Large intestine (tissue), 12 donors: ENCODE measurements at places on chromosomes 16 and 17. TPM values are rescaled to one million over a fixed set of nuclear protein-coding genes. Genes with fewer than 3 reads are reported as not detected.

Gene LLGL2
- 149 TPM for polyA plus RNA-seq

Gene EPOP
- 0.57 TPM for polyA plus RNA-seq

Gene TBC1D3H
- polyA plus RNA-seq, result not detected

Gene PTX4
- polyA plus RNA-seq, result 0.19 TPM

Gene CDK5R1
- polyA plus RNA-seq, result 3.6 TPM

Gene LIG3
- polyA plus RNA-seq, result 24.8 TPM

Gene AGRP
- polyA plus RNA-seq, result 0.13 TPM

Gene AURKB
- polyA plus RNA-seq, result 22.6 TPM

Gene PRAC2
- polyA plus RNA-seq, result not detected

- peak; percentile 43 for DNase-seq
Measured at GRCh38 chr17:33674685-33675084, 381.6 kb upstream of the ASIC2 start.

DNA sequence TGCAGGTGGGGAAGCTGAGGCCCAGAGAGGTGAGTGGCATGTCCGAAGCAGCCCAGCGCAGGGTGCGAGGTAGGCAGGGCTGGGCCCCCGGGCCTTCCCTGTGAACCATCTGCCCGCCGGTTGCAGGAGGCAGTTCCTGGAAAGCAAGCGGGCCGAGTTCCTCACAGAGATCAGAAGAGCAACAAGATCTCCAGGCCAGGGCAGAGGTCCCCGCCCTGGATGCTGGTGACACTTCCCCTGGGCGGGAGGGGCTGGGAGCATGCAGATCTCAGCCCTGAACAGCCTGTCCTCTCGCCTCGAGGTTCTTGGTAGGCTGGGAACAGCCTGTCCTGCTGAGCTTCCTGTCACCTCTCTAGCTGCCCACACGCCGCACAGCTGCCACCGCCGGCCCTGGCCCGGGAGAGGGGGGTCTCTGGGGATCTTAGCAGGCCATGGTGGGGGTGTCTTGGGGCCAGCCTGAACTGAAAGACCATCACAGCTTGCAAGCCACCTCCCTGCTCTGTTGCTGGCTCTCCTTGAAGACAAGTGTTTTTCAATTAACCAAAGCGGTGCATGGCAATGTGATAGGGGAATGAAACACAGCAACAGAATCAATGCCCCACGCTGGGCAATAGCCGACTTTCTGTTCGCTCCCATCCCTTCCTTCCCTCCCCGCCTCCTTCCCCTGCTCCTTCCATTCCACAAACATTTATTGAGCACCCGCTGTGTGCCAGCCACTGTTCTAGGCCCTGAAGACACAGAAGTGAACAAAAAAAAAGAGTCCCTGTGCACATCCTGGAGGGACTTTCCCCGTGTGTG is 31.7 kb downstream of the SOCS1 start:
- DNase-seq, result no peak

DNA sequence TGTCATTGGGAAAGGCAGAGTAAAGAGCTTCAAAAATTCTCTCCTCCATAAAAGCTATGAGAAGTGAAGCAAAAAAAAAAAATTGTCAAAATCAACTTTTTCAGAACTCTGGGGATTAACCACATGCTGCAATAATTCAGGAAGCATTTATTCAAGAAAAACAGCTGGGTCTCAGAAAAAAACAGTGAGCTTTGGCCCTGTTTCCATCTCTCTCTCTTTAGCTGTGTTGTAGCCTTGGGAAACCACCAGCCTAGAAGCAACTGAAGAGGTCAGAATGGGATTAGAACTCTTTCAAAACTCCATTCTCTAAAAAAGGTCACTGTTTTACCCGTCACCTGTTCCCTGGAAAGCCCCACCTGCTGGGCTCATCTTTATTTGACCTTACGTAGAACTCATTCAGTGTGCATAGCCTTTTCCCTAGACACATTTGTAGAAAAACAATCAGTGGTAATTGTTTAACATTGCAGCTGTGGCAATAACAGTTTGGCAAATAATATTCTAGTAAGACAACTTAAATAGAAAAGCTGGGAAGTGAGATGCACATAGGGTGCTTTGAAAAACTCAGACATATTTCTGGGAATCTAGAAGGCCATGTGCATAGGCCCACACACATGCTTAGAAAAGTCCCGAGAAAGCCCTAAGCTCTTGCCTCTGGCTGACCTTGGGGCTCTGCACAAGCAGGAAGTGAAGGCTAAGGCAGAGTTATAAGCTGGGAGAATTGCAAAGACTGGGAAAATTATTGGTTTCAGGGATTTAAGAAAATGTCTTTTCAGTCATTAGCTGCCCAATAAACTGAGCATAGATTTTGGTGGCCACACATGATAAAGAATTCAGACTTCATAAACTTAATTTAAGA is 18.0 kb downstream of the SLC5A11 start:
- DNase-seq, result no peak

DNA sequence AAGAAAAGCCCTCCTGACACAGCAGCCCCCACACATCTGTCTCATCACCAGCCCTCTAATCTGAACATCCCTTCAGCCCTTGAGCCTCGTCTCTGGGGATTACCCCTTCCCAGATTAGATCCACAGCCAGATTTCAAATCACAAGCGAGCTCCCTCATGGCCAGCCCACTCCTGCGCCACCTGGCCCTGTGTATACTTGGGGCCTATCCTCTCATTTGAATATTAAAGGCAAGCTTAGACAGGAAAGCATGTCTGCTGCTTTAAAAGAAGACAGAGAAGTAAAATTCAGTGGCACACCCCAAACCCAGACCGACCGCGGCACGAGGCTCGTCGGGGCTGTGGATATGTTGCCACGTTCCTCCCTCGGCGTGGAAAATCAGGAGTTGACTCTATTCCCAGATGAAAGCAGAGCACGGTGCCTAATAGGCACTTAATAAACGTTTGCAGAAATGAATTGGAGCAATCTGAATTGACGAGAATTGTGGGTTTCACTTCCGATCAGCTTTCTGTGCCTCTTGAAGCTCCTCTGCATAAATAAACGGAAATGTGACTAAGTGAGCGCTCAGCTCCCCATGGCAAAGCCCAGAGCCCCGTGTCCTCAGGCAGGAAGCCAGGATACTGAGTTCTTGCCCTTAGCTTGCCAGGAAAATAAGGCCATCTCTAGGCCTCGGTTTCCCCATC is 108.0 kb downstream of the CCDC182 start:
- no peak for DNase-seq

DNA sequence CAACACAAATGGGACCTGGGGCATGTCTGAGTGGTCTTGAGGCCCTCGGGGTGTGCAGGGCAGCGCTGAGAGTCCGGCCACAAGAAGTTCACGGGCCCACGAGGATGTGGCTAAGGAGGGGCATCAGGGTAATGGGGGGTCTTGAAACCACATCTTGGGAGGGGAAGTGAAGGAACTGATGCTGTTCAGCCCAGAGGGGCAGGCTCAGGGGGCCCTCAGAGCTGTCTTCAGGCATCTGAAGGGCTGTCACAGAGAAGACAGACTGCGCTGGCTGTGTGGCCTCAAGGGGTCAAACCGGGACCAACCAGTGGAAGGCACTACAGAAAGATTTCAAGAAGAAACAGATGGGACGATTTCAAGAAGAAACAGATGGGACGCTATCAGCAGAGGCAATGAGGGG is 45.1 kb downstream of the ZNF423 start:
- DNase-seq, result no peak

GRCh38 chr17:31495022-31495885 is 103.8 kb downstream of the RAB11FIP4 start:
- no peak for DNase-seq

GRCh38 chr17:16001226-16001897 is 1.7 kb downstream of the TTC19 start:
- DNase-seq, result no peak

DNA sequence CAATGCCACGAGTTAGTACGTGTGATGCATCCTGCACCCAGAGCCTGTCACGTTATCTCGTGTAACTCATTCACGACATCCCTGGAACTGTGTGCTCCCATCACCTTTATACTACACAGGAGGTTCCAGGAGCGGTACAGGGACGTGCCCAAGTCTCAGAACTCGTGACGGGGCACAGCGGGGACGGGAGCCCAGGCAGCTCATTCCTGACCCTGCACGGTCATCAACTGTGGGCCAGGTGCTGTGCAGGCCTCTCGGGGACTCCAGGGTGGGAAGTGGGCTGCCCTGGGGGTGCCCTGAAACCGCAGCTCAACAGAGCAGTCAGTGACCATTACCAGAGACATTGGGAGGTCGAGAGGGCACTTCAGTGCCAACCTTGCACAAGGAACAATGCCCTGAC is 11.1 kb upstream of the KIF19 start:
- DNase-seq, result no peak

DNA sequence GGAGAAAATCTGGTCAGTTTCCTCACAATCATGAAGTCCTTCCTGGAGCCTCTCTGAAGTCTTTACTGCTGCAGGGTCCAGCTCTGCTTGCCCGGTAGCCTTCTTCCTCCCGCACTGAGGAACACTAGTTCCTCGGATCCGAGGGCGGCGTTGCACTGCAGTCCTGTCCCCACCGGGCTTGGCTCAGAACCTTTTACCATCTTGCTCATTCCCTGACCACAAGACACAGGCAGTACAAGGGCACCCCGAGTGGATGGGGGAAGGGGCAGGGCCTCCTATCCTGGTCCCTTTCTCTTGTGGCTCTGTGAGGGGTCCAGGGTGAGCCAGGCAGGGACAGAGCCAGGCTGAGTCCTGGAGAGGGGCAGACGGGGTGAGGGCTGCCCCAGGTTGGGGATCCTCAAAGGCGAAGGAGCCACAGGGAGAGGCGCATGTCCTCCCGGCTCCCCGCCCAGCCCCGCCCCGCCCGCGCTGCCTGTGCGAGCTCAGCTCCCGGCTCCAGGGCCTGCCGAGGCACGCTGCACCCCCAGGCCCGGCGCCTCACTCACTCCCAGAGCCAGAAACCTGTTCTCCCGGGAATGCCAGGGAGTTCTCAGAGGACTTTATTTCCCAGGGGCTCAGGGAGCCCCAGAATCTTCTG is 1.5 kb downstream of the FOXN1 start:
- DNase-seq, result no peak

- DNase-seq, result no peak
Measured at GRCh38 chr16:55184052-55184451, 140.0 kb upstream of the IRX6 start.

GRCh38 chr16:89197633-89198416 is 2.5 kb downstream of the SLC22A31 start:
- no peak for DNase-seq

DNA sequence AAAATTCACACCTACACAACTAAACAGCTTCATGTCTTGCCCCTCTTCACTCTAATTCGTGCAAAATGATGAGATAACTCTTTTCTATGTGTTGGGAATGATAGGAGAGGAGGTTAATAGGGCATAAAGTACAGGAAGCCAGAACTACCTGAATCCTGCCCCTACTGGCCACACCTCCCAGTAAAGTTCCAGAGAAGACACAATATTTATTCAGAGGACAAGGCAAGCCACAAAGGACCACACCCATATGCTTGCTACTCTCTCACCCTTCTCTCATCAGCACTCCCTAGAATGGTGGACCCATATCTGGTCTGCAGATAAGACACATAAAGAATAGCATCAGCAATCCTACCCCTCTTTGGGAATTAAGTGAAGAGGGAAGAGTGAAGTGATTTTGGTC is 74.6 kb downstream of the ZNF18 start:
- no peak for DNase-seq

DNA sequence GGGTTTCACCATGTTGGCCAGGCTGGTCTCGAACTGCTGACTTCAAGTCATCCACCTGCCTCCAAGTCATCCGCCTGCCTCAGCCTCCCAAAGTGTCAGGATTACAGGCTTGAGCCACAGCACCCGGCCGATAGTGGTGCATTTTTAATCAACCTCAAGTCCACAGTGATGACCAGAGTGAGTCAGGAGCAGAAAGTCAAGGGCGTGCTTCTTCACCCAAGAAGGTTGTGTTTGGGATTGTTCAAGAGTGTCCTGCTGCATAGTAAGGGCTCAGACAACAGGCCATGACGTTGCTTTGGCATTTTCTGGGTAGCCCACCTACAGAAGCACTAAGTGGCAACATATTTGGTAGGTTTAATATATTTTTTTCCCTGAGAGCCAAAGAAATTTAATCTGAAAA is 108.3 kb upstream of the FAM20A start:
- no peak for DNase-seq

DNA sequence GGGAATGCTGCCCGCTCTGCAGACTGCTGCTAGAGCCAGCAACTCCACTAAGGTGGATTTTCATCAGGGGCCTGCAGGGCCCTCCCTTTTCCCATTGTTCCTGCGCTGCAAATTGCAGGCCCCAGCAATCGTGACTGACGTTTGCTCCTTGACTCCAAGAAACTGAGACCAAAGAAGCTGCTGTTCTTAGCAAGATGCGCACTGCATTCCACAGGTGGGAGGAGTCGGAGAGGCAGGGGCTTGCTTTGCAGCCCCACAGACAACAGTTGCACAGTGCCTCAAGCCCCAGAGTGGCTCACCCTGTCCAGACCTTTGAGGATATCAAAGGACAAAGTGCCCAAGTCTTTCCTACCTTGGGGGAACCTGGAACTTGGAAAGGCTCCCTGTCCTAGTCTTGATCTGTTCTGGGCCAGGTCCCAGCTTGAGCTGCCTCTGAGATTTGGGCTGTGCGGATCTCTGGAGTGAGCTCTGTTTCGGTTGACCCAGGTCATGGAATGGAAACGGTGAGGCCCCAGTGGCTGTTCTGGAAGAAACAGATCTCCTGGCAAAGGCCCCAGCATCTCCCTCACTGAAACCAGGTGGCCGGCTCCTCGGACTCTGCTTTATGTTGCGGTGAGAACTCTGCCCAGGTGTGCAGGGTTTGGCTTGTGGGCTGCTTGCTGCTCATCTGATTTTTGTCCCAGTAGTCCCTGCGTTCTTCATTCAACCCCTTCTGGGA is 24.9 kb downstream of the PLCD3 start:
- no peak for DNase-seq

GRCh38 chr17:76593384-76593826 is 7.7 kb upstream of the ST6GALNAC2 start:
- no peak for DNase-seq

DNA sequence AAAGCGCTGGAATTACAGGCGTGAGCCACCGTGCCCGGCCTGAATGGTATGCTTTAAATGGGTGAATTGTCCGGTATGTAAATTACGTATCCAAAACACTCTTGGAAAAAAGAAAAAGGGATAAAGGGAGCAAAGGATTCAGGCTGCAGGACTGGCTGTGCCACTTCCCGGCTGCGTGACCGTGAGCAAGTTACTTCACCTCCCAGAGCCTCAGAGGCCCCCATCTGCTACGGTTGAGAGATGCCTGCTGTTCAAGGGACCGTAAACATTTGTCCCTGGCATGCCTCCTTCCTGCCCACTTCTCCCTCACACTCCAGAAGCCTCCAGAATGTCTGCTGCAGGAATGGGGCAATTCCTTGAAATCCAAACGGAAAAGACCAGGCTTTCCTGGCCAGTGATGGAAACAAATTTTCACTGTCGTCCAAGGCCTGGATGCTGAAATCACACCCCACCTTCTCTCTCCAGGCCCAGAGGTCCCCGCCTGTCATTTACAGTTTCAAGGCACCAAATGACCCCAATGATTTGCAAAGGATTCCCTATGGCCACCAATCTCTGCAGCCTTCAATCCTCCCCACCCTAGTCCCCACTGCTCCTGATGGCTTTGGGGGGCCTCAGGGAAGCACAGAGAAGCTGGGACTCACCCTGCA is 22.9 kb upstream of the LITAF start:
- DNase-seq, result no peak

GRCh38 chr17:41792845-41793783 is 6.6 kb upstream of the JUP start:
- DNase-seq, result peak; percentile 92
